ENCODE measurements at places on chromosomes 2 and 18.

- DNase-seq, result no peak
Observed at GRCh38 chr18:39842366-39842914, 2112.6 kb upstream of the PIK3C3 start.

DNA sequence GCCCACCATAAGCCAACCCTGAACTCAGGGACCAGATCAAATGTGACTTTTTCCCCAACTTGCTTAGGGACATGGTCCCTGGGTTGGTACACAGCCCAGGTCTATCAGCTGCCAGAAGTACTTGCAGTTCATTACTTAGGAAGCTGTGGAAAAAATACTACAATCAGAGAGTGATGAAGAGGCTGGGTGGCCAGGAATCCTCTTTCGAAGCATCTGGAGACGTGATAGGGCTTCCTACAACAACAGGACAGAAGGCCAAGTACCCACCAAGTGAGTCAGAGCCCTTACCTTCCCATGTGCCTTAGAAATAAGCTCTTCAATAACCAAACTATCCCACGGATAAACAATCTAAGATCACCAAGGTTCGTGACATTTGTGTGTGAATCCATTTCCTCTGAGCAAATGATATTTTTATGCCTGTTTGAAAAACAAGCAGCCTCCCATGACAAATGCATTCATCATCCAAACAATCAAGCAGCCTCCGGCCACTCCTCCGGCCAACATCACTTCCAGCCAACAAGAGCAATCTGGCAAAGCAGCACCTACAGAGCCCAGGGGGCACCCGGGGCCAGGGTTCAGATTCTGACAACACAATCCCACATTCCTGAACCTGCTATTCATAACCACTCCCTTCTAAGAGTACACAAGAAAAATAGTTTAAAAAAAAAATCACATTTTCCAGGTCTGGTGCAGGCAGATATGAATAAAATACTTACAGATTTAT lies 26.4 kb downstream of the TBC1D8 start:
- DNase-seq, result no peak

DNA sequence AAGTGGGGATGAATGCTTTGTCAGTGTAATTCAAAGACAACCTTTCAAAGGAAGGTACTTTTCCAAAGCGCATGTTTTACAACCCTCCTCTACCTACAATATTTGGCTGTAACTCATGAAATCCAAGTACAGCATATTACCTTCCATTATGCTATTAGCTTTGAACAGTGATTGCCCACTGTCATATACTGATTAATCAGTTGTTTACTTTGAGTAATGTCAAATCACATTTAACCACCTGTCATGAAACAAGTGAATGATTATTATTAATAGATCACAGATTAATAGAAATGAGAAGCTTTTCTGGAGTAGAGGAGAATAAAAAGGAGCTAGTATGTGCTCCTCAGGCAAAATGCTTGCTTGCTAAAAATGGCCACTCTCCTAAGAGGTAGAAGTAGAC lies 150.5 kb upstream of the SMAD7 start:
- DNase-seq, result no peak

DNA sequence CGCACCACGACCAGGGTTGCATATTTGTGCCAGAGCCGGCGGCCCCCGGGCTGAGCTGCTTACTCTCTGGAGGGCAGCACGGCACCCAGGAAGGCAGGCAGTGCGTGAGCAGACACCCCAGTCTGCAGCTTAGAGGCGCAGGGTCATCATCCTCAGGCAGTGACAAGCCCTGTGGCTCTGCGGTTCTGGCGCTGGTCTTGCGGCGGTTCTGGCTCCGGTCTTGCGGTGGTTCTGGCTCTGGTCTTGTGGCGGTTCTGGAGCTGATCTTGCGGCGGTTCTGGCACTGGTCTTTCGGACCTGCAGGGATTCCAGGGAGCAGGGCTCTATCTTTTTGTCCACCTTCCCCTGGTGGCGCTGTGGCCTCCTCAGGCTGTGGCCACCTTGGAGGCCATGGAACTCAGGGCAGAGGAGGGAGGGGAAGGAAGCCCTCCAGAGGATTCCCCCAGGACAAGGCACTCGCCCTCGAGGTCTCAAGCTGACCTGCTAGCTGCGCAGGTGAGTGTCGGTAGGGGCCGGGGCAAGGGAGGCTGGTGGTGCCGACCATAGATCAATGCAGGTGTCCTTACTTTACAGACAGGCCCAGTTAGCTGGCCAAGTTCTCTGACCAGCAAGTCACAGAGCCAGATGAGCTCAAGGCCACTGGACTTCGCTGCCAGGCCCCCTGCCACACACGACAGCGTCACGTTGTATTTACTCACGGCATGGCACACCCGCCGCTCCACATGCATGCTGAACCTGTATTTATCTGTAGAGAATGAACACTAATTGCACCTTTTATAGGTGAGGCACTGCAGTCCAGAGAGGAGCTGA lies 14.9 kb downstream of the ESPNL start:
- no peak for DNase-seq

DNA sequence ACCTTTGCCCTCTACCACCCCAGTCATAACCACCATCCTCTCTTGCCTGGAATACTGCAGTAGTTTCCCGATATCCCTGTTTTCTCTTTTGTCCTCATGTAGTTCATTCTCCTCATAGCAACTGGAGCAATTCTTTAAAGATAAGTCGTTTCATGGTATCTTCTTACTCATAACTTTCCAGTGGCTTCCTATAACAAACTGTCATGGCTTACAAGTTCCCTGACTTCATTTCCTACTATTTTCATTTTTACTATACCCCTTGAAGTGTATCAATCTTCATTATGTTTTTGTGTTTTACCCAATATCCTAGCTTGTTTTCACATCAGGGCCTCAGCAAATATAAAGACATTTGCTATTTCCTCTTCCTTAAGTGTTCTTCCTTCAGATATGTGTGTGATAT lies 83.7 kb upstream of the PROKR1 start:
- DNase-seq, result no peak

DNA sequence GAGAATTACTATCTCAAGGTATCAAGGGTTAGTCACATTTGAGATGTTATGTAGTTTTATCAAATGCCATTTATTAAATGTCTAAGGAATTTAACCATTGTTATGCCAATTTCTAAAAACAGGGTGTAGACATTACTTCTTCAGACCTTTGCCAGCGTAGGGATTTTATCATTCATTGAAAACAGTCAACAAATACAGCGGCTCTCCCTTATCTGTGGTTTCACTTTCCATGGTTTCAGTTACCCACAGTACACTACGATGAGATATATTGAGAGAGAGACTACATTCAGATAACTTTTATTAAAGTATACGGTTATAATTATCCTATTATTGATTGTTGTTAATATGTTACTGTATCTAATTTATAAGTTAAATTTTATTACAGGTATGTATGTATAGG lies 234.7 kb downstream of the TMX3 start:
- no peak for DNase-seq

DNA sequence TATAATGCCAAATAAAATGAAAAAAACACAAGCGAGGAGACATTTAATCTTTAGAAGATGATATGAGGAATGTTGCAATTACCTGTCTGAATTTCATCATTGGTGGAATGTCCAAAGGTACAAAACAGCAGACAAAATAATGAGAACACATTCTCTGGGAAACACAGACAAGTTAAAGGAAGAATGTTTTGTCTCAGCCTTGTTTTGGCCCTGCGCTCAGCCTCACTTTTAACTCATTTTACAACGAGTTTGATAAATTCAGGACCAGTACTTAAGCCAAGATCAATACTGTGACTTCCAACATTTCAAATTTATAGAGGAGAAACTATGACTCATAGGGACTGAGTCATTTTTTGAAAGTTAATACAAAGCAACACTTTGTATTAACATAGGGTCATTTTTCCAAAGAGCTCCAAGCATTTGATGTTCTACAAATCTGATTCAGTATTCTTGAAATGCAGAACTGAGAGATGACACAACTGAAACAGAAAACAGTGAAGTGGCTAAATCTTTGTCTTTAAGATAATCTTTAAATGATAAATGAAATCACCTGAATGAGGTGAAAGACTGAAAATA lies 833.2 kb upstream of the CHAC2 start:
- DNase-seq, result no peak

- DNase-seq, result no peak
Observed at GRCh38 chr18:79501006-79501405, 105.3 kb downstream of the NFATC1 start.

DNA sequence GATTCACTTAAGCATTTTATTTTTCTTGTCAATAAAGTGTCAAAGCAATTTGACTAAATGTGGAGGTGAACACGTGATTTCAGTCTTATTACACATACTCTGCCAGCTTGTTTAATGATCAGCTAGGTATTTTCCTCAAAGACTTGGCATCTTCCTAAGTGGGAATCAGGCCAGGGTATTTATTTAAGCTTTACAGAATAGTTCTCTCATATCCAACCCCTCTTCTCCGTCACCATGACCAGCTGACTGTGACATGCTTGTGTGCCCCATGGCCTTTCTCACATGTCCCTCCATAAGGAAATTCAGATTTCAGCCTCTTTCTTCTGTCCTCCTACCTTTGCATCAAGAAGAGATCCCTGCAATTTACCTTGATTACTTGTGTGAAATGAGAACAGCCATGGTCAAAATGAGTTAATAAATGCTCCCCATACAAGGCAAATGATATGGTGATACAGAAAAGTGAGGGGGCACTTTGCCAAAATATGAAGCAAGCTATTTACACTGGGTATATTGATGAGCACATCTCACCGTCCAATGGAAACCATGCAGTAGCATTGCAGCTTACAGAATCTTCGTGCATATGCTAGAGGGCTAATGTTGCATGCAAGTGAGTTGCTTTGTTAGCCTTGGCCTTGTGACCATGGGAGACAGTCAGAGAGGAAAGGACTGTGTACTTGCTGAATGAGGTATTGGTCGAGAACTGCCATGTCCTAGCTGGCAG lies 202.2 kb downstream of the RNF152 start:
- DNase-seq, result no peak

DNA sequence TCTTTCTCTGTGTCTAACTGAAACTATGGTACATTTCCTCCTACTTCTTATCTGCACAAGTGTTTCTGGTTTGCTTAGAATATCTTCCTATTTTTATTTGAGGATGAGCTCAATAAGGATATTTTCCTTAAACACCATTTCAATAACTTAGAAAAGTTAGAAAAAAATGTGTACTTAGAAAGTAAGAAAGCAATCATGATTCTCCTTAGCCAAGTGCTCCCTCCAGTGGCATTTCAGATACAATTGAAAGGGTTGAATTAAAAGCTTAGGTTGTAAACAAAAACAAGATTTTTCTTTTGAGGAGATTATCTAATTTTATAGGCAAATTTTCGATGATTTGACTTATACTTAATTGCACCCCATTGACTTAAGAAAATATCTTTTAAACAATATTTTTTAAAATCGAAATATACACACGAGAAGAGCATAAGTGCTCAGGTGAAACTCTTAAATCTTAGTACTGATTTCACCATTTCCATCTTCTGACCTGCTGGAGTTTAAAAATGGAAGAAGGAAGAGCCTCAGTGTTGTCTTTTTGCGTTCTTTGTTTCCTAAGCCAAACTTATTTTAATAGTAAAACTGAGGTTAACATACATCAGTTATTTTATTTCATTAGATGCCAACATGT lies 26.9 kb downstream of the C18orf63 start:
- no peak for DNase-seq

DNA sequence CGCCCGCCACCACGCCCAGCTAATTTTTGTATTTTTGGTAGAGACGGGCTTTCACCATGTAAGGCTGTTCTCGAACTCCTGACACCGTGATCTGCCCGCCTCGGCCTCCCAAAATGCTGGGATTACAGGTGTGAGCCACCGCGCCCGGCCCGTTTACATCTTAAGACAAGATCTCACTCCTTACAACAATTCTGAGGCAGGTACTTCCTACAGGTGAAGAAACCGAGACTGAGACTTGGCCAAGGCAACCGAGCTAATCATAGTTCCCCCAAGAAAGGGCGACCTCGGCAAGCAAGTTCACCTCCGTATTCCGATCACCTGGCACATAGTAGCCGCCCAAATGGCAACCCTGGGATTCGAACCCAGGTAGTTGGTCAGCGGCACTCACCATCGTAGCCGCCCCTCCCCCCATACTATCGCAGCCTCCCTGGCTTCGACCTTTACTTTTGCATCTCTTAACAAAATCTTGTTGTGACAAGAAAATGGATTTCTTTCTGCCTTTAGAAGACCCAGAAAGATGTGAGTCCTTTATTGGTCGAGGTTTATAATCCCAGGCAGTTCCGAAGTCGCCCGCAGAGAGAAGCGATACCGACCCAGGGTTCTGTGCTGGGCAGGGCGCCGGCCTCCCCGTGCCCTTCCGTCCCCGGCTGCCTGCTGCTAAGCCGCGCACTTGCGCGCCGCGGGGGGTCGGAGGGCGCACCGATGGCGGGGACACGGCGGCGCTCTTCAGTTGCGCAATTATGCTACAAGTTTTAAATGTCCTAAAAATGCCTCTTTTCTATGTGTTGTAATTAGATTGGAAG lies 1.1 kb upstream of the FZD5 start:
- DNase-seq, result no peak

GRCh38 chr2:86378469-86378868 lies 41.0 kb upstream of the REEP1 start:
- DNase-seq, result no peak

DNA sequence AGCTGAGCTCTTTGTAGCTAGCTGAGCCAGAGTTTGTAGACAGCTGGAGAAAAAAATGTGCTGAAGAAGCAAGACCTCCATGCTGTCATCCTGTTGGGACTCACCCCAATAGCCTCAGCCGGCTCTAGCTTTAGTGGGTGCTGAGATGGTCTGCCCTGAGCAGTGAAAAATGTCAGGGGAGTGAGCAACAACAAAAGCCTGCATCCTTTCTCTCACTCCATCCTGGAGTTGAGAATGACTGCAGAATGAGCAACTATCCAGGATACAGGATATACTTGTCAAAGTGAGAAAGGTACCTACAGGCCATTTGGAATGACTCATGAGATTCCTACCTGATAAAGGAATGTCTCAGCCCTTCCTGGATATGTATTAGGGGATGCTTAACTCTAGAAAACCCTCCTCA lies 146.1 kb upstream of the DLX2 start:
- DNase-seq, result no peak

- DNase-seq, result no peak
Observed at GRCh38 chr2:121736140-121736461, 574 bp downstream of the NIFK start.

DNA sequence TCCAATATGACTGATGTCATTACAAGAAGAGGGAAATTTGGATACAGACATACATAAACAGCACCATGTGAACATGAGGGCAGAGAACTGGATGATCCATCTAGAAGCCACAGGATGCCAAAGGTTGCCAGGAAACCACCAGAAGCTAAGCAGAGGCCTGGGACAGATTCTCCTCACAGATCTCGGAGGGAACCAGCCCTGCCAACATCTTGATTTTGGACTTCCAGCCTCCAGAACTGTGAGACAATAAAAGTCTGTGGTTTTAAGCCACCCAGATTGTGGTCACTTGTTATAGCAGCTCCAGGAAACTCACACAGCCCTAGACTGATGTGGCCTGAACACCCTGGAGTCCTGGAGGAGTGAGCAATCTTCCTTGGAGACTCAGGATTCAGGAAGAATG lies 351.6 kb downstream of the EIPR1 start:
- no peak for DNase-seq

- DNase-seq, result no peak
Observed at GRCh38 chr18:24995056-24995455, 356.9 kb downstream of the ZNF521 start.

- DNase-seq, result no peak
Observed at GRCh38 chr2:102129951-102130646, 12.4 kb upstream of the IL1R1 start.
